ENCODE measurements at places on chromosomes 7 and 10.

DNA sequence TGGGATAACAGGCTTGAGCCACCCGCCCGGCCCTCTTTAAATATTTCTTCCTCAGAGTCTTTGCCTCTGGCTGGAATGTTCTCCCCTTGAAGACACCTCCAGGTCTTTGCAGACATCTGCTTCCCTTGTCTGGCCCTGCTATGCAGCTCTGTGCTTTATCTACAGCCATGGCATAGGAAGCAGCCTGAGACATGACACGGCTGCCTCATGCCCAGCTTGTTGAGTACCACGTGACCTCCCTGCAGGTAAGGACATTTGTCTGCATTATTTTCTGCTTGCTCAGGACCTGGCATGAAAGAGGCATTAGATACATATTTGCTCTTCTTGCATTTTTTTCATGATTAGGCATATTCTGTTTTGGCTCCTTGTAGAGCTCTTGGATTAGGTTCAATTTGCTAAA is 113.8 kb upstream of the KLF6 start:
- DNase-seq: no peak

- no peak for DNase-seq
Observed at GRCh38 chr7:151209588-151209987, 700 bp downstream of the H2BK1 start.

GRCh38 chr10:52999258-52999657 is 226.7 kb upstream of the MBL2 start:
- DNase-seq: no peak

DNA sequence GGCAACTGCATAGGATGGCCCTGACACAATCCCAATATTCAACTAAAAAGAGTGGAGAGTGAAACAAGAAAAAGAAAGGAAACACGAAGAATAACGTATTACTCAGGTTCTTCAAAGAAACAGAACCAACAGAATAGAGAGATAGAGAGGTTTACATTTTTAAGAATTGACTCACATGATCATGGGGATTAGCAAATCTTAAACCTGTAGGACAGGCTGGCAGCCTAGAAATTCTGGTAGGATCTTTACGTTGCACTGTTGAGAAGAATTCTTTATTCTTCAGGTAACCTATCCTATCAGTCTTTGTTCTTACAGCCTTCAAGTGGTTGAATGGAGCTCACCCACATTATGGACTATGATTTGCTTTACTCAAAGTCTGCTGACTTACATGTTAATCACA is 103.9 kb downstream of the AASS start:
- DNase-seq: no peak

DNA sequence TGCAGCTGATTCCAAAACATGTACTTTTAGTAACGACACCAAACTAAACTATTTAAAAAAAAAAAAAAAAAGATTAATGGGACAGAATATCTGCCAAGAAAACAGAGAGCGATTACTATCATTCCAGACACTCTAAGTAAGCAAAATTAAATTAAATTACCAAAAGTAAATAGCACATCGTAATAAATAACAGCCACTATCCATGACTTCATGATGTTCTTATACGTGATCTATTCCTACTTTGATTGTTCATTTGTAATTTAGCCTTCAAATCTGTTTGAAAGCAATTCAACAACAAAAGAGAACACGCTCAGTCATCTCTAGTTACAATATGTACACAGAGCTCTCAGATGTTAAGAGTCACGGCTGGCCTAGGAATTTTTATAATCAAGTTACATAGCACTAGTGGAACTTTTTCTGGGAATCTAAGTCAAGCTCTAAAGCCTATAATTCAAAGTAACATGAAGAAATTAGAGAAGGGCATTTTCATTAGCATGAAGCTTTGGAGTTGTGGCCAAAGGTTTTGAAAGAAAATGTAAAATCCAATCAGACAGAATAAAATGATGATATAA is 241.7 kb upstream of the NEBL start:
- DNase-seq: no peak

DNA sequence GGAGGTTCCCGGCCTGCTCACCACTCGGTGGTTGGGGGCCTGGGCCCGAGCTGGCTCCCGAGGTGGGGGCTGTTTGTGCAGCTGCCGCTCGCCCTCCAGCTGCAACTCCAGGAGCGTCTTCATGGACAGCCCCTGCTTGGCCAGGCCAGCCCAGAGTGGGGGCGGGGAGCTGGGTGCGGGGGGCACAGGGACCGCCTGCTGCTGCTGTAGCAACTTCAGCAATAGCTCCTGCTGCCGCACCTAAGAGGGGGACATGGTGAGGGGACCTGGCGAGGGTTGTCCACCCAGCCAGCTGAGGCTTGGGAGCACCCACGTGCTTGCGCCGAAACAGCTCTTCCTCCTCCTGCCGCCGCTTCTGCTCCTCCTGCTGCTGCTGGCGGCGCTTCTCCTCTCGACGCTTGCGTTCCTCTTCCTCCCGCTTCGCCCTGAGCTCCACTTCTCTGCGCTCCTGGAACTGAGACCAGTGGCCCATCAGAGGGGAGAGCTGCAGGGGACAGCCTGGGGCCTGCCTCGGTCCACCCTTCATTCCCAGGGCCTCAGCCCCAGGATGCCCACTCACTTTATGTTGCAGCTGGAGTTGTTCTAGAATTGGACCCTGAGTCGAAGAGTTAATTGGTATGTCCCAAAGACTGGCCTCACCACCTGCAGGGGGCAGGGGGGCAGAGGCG is 9.6 kb downstream of the GNB2 start:
- DNase-seq: no peak

- no peak for DNase-seq
Observed at GRCh38 chr7:132232406-132232805, 343.9 kb downstream of the PLXNA4 start.

GRCh38 chr7:93245525-93246432 is 13.6 kb downstream of the VPS50 start:
- DNase-seq: no peak

DNA sequence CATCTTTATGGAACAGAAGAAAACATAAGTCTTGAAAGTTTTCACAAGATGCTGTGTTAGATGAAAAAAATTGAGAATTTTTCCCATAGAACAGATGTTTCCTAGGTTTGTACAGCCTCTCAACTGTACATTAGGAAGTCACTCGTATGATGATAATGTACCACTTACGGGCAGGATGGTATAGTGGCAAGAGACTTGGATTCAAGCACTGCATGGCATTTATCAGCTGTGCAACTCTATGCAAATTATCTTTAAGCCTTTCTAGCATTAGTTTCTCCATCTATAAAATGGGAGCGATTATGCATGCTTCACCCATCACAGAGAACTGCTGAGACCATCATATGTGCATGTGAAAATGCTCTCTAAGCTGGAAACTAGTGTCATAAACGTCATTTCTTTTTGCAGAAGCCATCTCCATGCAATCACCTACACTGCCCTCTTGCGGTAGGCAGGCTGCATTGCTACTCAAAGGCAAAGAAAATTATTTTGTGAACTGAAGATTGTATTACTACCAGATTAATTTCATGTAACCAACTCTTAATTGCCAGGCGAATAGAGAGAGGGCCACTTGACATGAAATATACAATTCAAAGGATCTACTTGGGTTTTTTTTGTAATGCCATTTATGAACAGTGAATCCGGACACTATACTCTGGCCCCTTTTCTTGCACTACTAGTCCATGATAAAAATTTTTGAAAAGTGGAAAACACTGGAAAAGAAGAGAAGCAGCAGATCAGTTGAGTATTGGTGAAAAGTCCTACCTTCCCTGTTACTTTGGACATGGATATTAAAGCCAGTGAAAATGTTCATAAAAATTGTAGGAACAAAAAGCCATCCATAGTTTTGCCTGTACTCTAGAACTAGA is 102.3 kb downstream of the JAZF1 start:
- DNase-seq: peak; percentile 33

Measured in stimulated activated CD4-positive, alpha-beta T cell treated with anti-CD3 and anti-CD28 coated beads, TNF-alpha, amount 100 ng/mL, for 24 hours (primary cell).